HTR-8/SVneo (cell line): ENCODE measurements at places on chromosomes 4 and X.

GRCh38 chr4:156974264-156974663 lies 2.7 kb upstream of the PDGFC start:
- no peak for DNase-seq

DNA sequence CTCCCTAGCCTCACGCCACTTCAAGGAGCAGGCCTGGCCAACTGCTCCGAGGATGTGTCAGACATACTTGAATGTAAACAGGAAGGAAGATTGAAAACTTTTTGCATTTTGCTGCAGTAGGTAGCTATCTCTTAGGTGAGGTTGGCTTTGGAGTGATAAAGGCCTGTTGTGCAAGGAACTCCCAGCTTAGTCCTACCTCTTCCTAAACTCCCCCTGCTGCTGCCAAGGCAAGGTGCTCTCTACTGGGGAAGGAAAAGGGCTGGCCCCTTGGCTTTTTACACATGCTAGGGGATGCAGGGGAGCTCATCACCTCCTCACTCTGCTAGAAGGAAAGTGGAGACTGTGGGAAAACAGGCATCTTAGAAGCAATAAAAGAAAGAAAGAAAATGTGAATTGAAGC lies 10.7 kb upstream of the BRS3 start:
- no peak for DNase-seq

DNA sequence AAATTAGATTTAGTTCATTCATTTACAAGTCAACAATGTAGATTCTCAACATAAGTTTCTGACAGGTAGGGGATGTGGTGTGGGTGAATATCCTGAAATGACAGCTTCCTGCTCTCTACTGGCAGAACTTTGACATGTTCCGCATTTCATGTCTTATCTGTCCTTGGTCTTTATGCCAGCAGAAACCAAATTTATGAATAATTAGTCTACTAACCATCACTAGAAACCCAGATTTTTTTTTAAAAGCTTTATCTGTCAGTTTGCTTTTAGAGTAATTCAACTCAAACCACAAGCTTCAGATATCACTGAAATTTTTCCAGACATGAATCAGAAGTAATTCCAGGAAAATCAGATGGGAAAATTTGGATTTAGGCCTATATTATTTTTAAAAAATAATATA lies 17.9 kb downstream of the COQ2 start:
- DNase-seq, result no peak

DNA sequence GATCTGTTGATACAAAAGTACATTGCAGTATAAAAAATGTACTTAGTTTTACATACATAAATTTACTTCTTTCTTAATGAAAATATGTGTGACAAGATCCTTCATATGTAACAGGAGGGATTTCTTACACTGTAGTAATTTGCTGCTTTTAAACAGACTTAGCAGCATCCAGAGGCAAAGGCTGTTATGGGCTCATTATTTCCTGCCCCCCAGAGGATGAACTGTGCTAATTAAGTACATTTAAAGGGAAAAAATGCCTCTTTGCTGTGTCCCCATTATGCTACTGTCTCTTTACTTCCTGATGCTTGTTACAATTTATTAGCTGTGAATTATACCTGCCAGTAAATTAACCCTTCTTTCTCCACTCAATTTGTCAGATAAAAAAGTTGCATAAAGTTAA lies 47.1 kb downstream of the NDST3 start:
- no peak for DNase-seq

DNA sequence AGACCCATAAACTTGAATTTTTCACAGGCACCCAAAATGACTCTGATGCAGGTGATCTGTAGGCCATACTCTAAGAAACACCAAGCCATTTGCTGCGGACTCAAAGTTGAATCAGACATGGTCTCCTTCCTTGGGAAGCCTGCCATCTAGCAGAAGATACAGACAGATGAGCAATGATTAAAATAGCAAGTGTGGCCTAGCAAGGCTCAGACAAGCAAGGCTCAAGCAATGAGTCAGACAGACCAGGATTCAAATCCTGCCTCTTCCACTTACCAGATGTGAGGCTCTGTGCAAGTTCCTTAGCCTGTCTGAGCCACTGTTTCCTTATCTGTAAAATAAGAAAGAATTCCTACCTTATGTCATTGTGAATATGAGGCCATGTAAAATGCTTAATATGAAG lies 2.3 kb downstream of the CCDC149 start:
- DNase-seq, result no peak

DNA sequence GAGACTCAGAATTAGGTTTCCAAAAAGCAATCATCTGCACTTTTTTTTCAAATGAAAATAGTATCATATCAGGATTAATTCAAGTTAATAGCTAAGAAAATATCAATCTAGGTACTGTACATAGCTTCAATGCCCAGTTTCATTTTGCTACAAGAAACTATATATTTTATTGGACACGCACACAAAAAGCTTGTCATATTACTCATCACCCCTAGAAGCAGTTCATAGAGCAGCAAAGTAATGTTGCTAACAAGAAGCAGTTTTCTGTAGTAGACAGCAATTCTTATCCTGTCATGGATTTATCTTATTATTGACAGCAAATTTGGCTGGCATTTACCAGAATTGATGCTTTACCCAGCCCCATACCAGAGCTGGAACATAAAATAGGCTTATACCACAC lies 52.3 kb upstream of the LSM6 start:
- no peak for DNase-seq

DNA sequence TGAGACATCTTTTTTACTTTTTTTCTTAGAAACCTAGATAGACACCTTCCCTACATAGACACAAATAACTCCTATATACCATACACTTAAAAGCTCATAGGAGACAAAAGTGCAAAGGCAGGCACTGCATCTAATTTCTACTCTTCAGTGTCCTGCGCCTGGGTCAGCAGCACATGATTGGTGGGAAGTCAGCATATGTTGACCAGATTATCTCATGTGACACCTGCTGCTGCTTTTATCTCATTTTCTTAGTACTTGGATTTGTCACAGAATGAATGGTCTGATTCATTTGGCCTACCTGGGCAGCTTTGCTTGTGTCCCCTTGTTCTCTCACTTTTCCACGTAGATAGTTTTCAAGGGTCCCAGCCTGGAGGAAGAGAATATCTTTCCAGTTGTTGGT lies 24.9 kb upstream of the LNX1 start:
- no peak for DNase-seq

DNA sequence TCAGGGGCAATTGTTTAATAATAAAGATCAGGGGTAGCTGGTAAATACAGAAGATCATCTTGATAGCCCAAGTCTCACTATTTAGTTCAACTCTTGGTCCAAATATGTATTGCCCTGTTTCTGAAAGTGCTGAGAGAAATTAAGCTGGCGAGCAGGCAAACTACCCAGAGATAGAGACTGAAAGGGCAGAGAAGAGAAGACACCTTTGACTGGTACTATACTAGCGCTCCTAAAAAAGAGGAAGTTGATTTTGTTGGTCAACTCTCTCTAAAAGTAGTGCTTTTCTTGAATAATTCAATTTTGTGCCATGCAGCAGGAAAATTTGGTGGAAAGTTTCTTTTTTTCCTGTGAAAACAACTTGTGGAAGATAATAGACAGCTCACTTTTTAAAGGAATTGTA lies 64.0 kb downstream of the IGSF1 start:
- no peak for DNase-seq

DNA sequence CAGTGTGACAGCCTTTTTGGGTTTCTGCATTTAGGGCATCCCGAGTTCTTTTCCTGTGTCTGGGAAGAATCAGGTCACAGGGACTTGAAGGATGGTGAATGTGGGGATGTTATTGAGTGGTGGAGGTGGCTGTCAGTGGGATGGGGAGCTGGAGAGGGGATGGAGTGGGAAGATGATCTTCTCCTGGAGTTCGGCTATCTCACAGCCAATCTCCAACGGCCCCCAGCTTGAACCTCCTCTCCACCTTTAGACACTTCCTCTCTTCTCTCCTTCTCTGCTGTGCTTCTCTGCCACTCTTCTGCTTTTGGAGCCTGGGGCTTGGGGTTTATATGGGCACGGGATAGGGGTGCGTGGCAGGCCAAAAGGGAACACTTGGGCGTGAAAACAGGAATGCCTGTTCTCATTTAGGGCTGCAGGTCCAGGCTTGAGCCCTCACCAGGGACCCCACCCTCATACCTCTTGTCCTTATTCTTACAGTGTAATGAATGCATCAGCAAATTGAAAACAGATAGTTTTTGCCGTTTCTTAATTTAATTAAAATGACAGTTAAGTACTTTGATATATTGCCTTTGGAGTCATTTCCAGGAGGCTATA lies 37.5 kb downstream of the USP9X start:
- no peak for DNase-seq
